ENCODE measurements at places on chromosomes 16 and 17.

- peak; percentile 94 for DNase-seq
These were observed at the start of gene ZNF207 for GRCh38 chr17:32349854-32350665. Gene ZNF207, plus strand, starts transcription at chr17:32350157. Its CDS starts 129 bp downstream, at chr17:32350286.

GRCh38 chr16:89549007-89549700, 11.3 kb upstream of the RPL13 start:
- no peak for DNase-seq

- no peak for DNase-seq
These were observed 2.9 kb downstream of the FXR2 start for GRCh38 chr17:7611635-7612293.

DNA sequence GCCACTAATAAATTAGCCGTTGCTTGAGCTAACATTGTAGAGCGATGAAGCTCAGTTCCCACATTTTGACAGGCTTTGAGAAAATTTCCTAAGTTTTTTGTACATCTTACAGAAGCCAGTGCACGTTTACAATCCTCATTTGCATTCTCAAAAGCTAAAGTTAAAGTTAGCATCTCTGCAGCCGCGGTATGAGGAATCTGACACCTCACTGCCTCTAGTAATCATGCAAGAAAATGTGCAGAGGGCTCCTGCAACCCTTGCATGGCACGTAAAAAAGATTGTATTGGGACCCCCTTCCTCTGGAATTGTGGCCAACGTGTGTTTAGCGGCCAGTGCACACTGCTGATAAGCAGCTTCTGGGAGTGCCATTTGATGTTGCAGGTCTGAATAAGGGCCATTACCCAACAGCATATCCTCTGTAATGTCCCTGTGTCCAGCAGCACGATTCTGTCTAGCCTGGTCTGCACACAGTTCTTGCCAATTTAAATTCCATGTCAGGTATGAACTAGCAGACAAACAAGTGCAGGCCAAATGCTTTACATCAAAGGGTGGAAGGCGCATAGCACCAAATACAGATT, 12.4 kb upstream of the ZNF689 start:
- DNase-seq = no peak

DNA sequence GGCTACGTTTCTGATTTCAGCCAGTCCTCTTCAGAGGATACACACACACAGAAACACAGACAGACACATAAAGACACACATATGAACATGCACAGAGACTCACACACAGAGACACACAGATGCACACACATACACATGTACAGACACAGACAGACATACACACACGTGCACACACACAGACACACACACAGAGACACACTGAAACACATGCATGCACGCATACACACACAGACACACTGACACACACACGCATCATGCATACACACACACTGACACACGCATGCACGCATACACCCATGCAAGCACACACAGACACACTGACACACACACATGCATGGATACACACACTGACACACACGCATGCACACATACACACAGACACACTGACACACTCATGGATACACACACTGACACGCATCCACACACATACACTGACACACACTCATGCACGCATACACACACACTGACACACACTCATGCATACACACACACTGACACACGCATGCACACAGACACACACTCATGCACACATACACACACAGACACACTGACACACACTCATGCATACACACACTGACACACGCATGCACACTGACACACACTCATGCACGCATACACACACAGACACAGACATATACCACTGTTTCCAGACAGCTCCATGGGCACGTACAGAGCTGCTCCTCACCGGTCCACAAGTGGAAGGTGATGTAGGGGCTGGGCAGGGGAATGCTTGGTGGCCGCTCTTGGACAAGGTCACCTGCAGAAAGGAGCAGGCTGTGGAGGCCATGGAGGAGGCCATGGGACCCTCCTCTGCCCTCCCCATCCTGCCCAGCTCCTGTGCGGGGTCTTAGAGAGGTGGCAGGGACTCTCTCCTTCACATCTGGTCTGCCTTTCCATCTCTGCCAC, 30.1 kb upstream of the MFSD6L start:
- DNase-seq = no peak

GRCh38 chr17:7716901-7717755, at the start of gene DNAH2:
Gene DNAH2, plus strand, starts transcription at chr17:7717744. Its CDS starts 1,991 bp downstream, at chr17:7719735.
- peak; percentile 55 for DNase-seq

DNA sequence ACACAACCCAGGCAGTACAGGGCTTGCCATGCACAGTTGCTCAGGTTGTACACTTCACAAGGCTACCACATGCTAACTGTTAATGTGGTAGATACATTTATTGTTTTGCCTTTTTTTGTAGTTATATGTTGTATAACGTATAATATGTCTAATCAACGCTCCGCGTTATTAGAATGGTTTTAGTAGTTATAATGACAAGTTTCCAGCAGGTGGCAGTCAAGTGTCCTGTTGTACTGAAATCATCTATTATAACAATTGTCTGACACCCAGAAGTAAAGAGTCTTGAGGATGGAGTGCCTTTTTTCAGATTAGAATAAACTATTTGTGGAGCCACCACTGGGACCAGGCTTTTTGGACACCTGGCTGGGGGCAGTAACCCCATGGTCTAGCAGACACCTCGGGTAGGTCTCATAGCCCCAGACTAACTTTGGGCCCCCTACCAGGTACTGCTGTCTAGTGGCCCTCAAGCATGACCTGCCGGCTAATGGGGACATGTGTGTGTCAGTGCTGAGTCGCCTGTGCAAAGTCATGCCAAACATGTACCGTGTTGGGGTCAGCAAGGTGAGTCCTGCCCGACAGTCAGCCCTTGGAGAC, 32.8 kb downstream of the MYO15A start:
- DNase-seq = no peak

DNA sequence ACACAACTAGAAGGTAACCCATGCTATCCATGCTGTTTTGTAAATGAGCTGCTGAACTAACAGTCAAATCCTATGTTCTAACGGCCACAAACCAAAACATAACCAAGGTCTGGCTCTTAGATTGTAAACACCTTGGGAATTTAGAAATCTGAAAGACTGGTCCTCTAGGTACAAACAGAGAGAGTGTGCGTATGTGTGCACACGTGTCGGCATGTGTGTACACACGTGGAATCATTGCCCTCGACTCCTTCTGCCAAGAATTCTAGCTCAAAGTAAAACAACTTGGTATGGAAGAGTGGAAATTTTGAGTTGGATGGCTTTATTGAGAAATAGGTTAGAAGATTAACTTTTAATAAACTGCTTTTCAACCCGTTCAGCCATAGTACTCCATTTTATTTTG, 18.1 kb upstream of the GHDC start:
- DNase-seq = no peak

- no peak for DNase-seq
These were observed 15.8 kb upstream of the CAVIN1 start for GRCh38 chr17:42438600-42439567.

DNA sequence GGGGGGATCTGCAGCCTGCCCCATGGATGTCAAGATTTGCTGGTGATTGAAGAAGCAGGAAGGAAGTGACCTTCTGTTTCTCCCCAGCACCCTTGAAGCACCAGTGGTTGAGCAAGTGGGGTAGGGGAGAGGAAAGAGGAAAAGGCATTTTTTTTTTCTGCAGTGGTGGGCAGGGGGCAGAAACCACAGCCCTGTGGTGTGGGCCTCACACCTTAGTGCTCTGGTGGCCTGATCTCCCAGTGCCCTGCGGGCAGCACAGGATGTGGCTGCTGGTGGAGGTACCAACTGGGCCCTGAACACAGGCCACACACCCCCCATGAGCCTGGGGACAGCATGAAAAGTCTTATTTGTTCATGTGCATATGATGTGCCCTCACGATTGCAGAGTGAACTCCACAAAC, 7.1 kb downstream of the ITGAD start:
- no peak for DNase-seq

GRCh38 chr17:3535253-3535995, 22.2 kb downstream of the TRPV3 start:
- DNase-seq = peak; percentile 34

GRCh38 chr16:16850274-16850673, 471.3 kb downstream of the NPIPA7 start:
- DNase-seq = no peak

GRCh38 chr17:43446773-43447172, 37.0 kb upstream of the DHX8 start:
- no peak for DNase-seq

- DNase-seq = no peak
These were observed 26.5 kb downstream of the TMEM98 start for GRCh38 chr17:32954477-32954876.

DNA sequence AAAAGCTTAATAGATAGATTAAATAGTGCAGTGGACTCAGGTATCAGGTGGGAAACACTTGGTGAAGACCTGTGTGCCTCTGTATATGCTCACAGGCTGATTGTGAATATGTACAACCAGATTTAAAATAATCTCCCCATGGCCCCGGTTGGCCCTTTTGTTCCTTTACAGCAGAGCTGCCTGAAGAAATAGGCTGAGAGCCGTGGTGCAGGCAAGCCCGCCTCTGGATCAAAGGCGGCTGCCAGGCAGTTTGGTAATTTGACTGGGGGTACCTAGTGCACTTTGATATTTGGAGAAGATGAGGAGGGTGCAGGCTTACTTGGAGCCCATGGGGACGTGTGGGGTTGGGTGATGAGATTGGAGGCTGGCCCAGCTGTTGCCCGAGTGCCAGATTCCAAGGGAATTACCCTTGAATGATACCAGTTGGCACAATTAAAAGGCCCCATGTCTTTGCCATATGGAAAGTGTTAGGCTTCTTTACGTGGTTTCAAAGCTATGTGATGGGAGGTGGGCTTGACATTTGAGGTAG, 5.0 kb downstream of the NKD1 start:
- DNase-seq = no peak

DNA sequence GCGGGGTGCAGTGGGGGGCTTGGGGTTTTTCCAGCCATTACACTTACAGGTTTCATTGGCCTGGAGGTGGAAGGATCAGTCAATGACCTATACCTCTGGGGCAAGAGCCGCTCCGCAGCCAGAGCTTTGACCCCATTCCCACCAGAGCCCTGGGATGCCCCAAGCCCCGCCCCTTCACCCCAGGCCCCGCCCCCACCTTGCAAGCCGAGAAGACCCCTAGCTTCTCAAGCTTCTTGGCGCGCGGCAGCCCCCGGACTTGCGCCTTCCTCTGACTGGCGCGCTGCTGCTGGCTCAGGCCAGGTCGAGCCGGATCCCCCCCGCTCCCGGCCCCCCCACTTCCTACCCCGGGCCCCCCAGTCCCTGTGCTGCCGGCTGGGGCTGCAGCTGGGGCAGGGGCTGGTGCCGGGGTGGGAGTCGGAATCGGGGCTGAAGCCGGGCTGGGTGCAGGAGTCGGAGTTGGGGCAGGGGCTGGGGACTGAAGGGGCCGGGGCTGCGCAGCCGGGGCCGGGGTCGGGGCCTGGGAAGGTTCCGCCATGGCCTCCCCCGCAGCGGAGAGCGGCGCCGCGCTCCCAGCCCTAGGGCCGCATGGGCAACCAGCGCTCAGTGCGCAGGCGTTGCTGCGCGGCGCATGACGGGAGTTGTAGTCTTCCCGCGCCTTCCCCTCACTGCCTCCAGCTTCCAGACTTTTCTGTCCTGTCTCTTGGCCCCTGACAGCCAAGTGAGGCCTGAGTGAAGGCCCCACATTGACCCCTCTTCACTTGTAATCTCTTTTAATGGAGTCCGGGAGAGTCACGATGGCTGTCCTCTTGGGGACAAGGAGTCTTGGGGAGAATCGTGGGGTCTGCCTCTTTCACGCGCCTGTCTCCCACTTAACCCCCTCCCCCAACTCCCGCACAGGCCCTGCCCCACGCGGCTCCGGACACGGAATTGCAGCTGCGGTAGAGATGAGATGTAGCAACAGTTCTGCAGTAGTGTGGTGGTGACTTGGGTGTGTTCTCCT, at the start of gene KAT2A:
KAT2A (minus strand) TSS at position 598 of the 1,000 bp plus-strand sequence; CDS start at position 535, 63 bp downstream.
- DNase-seq = peak; percentile 76

DNA sequence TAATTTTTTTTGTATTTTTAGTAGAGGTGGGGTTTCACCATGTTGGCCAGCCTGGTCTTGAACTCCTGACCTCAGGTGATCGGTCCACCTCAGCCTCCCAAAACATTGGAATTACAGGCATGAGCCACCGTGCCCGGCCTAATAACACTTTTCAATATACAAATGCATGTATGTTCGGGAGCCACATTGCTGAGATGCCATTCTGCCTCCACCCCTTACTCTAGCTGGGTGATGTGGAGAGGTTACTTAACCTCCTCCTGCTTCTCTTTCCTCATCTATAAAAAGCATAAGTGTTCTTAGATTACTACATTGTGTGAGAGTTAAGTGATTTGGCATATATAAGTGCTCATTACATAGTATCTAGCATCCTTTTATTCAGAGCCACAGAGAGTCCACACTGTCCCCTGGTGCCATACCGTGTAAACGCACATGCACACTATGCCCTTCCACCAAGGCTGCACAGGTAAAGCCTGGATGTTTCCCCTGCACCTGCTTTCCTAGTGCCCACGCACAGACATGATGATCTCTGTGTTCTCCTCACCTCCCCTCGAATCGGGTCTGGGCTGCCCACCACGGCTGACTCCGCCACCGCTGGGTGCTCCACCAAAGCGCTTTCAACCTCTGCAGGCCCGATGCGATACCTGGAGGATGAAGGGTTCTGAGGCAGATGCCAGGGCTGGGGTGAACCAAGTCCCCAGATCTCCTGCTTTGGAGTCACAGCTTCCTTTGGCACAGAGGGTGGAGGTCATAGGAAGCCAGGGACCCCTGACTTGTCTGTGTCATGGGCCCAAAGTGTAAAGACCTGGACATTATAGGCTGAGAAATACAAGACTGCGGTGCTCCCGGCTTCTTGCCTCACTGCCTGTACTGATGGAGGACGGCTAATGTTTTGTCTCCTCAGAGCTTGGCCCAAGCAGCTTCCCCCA, 49.0 kb upstream of the ACSM2B start:
- no peak for DNase-seq

- no peak for DNase-seq
These were observed 5.0 kb downstream of the ATP5PD start for GRCh38 chr17:75041656-75042280.

- DNase-seq = no peak
These were observed 60.1 kb upstream of the NUDT7 start for GRCh38 chr16:77662246-77662645.

DNA sequence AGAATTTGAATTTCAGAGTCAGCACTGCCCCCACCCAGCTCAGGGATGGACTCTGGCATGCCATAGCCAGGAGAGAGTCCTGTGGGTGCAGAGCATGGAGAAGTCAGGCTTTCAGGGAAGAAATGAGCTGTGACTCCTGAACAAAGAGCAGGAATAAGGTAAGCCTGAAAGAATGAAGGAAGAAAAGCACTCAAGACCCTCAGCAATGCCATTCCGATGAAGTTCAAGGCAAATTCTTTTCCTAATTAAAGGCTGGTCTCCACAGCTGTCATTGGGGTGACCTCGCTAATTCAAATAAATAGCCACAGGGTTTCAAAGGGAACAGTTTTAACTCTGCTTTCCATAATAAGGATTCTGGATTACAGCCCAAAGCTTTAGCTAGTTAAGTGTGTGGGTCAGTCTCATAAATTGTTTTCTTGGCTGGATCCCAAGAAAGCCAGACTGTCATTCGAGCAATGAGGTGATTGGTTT, 31.7 kb downstream of the TOM1L2 start:
- DNase-seq = no peak

- no peak for DNase-seq
These were observed 20.5 kb downstream of the PEMT start for GRCh38 chr17:17570798-17571716.
